ENCODE measurements at places on chromosomes 12 and 14.

- DNase-seq, result no peak
Observed at GRCh38 chr12:99722690-99723486, 75.3 kb downstream of the GARIN6 start.

DNA sequence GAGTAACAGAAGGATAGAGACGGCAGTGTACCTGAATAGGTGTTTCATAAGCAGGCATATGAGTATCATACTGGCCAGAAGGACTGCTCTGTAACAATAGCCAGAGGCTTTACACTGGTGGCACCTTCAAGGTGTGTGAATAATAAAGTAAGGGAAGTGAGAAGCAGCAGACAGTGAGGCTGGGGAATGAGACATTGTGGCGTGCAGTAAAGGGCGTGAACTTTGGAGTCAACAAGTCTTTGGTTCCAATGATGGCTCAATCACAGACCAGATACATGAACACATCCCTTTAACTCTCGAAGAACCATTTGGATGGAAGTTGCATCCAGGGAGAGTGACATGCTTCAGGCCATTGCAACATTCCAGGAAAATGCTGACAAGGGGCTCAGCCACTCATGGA, 32.0 kb upstream of the CCND2 start:
- DNase-seq, result no peak

GRCh38 chr14:69712599-69713088, 54.3 kb upstream of the SRSF5 start:
- peak; percentile 77 for DNase-seq

- DNase-seq, result peak; percentile 95
Observed at GRCh38 chr14:37595809-37596621, 586 bp downstream of the TTC6 start.

GRCh38 chr12:124323771-124324530, 29.1 kb downstream of the RFLNA start:
- no peak for DNase-seq

DNA sequence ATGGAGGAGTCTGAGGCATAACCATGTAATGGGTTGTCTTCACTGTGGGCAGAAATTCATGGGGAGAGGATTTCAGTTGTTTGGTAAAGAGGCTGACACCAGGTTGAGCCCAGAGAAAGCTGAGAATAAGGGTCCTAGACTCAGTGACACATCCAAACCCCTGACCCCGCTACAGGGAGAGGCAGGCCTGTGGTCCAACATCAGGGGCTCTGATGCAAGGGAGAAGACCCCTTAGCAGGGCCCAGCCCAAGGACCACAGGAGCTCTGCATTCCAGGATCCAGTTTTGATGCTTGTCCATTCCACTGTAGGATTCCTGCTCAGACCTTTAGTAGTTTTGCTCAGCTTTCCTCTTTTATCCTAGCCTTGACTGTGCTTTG, 15.5 kb downstream of the GPR68 start:
- no peak for DNase-seq

DNA sequence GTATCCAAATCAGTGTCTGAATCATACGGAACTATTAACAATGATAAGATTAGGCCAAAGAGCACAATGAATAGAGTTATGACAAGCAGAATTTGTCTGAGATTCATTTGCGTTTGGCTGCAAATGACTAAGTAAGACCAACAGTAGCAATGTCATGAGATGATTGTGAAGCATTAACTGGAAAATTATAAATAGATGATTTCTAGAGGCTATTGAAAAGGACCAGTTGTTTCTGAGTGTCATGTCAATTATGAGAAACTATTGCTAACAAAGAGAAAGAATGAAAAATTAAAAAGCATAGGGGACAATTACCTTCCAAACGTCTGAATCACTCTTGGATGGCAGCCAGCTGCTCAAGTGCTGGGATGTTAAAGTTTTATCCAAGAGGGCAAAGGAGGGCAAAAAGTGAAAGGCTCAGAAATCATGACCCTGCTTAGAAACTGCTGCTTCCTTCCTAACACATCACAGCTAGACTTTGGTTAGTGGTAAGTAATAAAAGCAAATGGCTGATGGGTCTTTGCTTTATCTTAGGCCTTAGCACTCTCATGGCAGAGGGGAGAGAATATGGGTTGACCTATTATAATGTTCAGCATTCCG, 89.0 kb downstream of the AKAP6 start:
- no peak for DNase-seq

- DNase-seq, result no peak
Observed at GRCh38 chr12:4160314-4161040, 113.1 kb upstream of the CCND2 start.

DNA sequence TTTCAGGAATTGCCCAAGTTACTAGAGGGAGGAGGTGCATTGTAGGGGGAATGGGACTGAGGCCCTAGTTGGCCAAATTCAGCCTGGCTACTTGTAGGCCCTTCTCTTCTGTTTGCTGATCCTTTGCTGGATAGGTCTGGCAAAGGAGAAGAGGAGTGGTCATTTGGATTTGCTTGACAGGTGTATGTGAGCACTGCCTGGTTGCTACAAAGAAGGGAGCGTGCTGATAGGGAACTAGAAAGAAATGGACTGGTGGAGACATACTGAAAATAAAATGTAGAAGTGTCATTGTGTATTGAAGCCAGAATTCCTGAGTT, 3.6 kb downstream of the PSMA6 start:
- no peak for DNase-seq

- no peak for DNase-seq
Observed at GRCh38 chr14:48615618-48616017, 940.2 kb upstream of the MDGA2 start.

Measured in COR-L47 (cell line).